ENCODE measurements at places on chromosomes 13 and 19.

GRCh38 chr19:51398096-51398704, 7.8 kb upstream of the C19orf84 start:
- no peak for ATAC-seq

DNA sequence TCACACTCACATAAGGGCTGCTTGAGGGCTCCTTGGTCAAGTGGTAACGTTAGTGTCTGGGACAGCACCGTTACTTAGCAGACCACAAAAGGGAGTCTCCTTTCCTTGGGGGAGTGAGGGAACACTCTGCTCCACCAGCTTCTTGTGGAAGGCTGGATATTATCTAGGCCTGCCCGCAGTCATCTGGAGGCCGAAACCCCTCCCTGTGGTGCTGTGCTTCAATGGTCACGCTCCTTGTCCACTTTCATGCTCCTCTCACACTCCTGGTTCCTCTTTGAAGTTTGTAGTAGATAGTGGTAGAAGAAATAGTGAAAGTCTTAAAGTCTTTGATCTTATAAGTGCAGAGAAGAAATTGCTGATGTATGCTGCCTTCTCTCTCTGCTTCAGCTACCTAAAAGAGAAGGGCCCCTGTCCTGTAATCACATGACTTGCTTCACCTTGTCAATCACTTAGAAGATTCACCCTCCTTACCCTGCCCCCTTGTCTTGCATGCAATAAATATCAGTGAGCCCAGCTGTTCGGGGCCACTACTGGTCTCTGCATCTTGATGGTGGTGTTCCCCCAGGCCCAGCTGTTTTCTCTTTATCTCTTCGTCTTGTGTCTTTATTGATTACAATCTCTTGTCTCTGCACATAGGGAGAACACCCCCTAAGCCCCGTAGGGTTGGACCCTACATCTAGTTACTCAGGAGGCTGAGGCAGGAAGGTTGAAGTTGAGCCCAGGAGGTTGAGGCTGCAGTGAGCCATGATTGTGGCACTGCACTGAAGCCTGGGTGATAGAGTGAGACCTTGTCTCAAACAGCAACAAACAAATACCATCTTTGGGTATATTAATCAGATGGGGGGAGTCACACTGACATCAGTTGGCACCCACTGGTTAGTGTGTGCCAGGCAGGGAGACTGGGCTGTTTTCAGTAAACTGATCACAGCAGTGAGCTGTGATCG, 11.6 kb upstream of the MZF1 start:
- ATAC-seq = no peak

GRCh38 chr19:46944123-46944748, 75.4 kb upstream of the NPAS1 start:
- no peak for ATAC-seq

GRCh38 chr13:110490009-110490770, 71.3 kb downstream of the RAB20 start:
- ATAC-seq = no peak

- no peak for ATAC-seq
Observed at GRCh38 chr19:29976151-29976943, 34.3 kb downstream of the URI1 start.

- no peak for ATAC-seq
Observed at GRCh38 chr13:53821632-53822031, 793.0 kb downstream of the OLFM4 start.

- ATAC-seq = no peak
Observed at GRCh38 chr13:34507630-34508029, 434.4 kb upstream of the NBEA start.

GRCh38 chr19:2236064-2236313, 140 bp downstream of the PLEKHJ1 start:
- ATAC-seq = no peak

DNA sequence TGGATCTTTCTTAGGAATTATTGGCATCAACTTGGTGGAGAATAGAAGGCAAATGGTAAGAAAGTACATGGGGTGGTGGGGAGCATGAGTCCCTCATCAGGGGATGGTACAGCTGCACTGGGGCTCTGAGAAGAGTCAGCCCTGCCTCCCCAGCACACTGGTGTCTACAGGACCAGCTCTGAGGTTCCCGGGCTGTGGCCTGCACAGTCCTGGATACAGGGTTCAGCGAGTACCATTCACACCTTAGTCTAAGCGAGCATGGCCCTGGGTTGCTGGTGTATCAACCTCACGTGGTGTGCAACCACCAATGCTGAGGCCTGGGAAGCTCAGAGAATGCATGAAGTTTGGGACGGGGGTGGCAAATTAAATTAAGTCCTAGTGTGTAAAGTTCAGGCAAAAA, 10.1 kb downstream of the TMEM255B start:
- ATAC-seq = no peak

DNA sequence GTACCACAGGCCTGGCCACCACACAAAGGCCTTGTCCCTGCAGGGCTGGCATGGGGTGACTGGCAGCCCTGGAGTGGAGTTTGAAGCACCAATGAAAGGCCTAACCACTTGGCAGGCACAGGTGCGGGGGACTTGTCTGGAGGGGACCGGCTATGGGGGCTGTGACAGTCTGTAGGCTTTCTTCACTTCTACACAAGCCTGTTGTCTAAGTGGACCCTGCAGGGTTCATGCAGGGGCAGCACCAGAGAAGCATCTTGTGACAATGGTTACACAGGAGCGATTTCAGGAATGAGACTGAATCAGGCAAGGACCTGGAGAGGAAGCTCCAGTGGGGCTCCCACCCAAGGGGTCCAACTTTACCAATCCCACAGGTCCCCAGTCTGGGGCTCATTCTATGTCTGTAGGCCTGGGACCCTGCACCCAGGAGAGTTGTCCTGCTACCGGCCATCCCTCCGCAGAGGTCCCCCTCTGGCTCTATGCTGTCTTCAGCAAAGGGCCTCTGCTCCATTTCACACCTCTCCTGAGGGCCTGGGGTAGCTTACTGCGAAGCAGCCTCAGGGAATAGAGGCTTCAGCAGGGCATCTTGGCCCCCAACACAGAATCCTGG, 2.3 kb upstream of the ZNF837 start:
- ATAC-seq = no peak

GRCh38 chr13:71378961-71379905, 487.8 kb downstream of the DACH1 start:
- no peak for ATAC-seq

DNA sequence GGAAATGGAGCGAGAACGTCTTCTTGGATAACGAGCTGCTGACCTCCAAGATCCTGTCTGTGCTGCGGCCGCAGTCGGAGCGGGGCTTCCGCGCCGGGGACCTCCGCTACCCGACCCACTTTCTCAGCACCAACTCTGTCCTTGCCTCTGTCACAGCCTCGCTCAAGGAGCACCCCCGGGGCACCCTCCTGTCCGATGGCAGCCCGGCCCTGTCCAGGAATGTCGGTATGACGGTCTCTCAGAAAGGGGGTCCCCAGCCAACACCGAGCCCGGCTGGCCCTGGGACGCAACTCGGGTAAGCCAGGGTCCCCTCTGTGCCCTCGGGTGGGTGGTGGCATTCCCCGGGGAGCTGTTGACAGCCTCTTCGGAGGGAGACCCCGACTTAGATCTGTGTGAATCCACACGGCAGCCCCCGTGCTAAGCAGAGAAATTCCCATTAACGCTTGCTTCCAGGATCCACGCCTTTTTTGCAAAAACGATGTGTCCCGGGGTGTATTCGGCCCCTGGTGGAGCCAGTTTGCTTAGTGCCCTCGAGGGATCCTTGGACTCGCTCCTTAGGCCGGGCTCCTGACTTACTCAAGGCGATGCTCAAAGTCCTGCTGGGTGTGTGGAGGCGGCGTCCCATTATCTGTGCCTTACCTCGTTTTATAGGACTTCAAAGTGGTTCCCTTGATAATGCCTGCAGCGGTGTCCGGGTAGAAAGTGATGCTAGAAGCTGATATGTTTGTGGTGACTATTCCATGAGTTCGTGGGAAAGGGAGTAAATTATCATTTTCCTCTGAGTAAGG, 48.5 kb downstream of the PEX11G start:
- ATAC-seq = no peak

GRCh38 chr13:59531571-59532091, 632.1 kb downstream of the DIAPH3 start:
- no peak for ATAC-seq

GRCh38 chr13:80121038-80121437, 219.9 kb downstream of the SPRY2 start:
- ATAC-seq = no peak

DNA sequence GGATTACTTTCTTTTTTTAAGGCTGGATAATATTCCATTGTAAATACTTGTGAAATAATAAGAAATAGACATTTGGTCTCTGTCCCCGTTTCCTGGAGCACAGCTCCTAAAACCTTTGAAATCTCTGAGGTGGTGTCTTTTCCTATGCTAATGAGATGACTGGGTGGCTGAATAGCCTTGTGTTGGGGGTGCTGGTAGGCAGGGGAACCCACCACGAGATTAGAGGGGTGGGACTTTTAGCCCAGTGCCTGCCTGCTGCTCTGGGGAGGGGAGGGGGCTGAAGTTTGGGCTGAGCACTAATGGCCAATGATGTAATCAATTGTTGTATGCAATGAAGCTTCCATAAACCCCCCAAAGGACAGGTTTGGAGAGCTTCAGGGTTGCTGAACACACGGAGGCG, 175.7 kb downstream of the FGF9 start:
- ATAC-seq = no peak

DNA sequence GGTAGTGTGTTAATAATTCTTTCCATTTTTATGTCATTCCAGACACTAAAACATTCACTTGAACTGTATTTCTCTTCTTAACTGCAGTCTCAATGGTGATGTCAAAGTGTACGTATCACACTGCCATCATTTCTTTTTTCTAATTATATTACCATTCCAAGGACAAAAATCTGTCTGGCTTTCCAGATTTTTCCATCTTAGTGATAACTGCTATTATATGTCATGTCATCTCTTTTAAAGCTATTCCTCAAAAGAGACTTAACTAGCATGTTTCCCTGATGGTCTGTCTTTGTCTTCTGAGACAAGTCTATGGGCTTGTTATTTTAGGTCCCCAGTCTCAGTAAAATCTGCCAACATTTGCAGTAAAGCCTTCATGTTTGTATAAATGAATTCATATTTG, 1207.1 kb downstream of the PCDH17 start:
- ATAC-seq = no peak

DNA sequence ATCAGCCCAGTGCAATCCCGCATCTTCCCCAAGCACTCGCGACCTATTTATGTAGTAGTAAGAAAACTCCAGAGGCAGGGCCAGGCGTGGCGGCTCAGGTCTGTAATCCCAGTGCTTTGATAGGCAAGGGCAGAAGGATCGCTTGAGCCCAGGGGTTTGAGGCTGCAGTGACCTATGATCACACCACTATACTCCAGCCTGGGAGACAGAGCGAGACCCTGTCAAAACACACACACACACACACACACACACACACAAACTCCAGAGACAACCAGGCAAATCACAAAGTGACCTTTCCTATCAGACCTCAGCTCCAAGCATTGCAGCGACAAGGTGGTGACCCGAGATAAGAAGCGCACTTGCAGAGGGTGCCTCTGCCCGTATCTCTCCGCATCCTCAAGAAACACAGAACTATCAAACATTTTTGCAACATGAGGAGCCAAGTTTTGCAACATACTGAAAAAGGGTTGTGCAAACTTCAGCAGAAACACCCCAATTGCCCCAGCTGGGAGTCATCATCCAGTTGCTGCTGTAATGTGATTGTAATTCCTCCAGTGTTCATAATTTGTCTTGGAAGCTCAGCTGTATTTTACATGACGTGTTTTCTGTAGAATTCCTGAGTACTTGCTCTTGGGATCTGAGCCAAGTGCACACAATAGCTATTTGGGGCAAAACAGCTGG, 8.7 kb upstream of the KLF2 start:
- ATAC-seq = no peak

DNA sequence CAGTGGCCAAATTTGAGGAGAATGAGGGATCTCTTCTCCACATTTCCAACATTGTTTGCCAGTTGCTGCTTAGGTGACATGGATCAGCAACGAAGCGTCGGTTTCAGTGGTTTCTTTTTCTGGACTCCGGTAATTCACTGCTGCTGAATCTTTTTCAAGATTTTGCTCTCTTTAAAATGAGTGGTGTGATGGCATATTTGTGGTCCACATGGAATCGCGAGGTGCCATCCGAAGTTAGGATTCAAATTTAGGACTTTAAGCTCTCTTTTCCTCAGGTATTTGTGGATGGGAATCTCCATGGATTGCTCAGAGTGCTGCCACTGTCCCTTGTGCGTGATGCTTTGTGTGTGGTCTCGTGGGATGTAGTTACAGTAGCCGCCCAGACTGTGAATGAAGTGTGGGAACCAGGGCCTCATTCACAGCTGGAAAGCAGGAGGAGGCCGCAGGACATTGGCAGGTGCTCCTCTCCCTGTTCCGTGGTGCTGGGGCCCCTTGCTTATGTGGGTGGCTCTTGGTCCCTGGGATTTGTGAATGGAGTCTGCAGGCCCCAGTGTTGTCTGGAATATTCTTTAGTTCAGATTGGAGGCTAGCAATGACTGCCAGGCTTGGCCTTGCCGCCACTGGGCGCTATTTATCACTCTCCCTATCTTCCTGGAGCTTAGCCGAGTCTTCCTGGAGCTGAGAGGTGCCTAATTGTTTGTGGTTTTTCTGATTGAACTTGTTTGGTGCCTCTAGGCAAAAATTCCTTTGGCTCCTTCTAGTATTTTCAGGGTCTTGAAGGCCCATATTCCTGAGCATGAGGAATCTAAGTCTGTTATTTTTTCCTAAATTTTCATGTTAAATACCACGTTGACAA, 1.5 kb downstream of the ILF3 start:
- ATAC-seq = no peak

DNA sequence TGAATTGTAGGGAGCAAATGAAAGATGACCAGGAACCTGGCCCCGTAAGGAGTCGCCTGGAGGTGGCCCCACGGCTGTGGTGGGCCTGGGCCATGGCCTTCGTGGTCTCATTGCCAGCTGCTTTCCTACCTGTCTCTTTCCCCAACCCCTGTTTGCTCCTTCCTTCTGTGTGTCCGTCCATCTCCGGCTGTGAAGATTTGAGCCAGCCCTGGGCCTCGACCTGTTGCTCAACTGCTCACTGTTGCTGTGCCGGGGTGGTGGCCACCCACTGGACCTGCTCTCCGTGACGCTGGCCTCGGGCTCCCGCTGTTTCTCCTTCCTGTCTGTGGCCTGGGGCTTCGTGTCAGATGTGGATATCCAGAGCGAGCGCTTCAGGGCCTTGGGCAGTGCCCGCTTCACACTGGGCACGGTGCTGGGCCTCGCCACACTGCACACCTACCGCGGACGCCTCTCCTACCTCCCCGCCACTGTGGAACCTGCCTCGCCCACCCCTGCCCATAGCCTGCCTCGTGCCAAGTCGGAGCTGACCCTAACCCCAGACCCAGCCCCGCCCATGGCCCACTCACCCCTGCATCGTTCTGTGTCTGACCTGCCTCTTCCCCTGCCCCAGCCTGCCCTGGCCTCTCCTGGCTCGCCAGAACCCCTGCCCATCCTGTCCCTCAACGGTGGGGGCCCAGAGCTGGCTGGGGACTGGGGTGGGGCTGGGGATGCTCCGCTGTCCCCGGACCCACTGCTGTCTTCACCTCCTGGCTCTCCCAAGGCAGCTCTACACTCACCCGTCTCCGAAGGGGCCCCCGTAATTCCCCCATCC, 8.5 kb downstream of the DBP start:
- ATAC-seq = no peak

GRCh38 chr13:112457081-112457480, 80.9 kb downstream of the SPACA7 start:
- ATAC-seq = no peak

Measured in stimulated activated memory B cell treated with anti-CD40 and anti-IgM and Interleukin-4, amounts not matched to agents 10 μg/mL and 1 μg/mL and 100 μg/mL, for 72 hours (primary cell).